Activated CD8-positive, alpha-beta memory T cell treated with anti-CD3 and anti-CD28 coated beads, Interleukin-2, amount 10 ng/mL, durations not matched to agents 7 days and 5 days (primary cell): ENCODE measurements at places on chromosomes 5 and 9.

- DNase-seq, result no peak
These were observed 234.5 kb downstream of the AOPEP start for GRCh38 chr9:94960964-94961363.

DNA sequence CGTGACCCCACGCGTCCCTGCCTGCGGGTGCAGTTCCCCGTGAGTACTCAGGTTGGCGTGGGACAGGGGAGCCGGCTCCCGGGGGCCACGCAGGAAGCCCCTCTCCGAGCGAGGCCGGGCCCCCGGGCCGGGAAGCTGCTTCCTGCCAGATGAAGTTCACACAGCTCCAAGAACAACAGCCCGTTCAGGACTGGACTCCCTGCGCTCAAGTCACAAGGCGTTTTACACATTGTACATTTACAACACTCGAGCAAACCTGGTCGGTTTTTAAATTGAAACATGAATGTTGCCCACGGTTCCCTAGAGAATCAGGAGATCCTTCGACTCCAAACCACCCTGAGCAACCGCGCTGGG is 22.4 kb downstream of the SLC9A3 start:
- no peak for DNase-seq

GRCh38 chr9:22617156-22617555 is 170.5 kb downstream of the DMRTA1 start:
- no peak for DNase-seq

GRCh38 chr9:124593651-124594058 is 86.5 kb upstream of the NR5A1 start:
- no peak for DNase-seq

DNA sequence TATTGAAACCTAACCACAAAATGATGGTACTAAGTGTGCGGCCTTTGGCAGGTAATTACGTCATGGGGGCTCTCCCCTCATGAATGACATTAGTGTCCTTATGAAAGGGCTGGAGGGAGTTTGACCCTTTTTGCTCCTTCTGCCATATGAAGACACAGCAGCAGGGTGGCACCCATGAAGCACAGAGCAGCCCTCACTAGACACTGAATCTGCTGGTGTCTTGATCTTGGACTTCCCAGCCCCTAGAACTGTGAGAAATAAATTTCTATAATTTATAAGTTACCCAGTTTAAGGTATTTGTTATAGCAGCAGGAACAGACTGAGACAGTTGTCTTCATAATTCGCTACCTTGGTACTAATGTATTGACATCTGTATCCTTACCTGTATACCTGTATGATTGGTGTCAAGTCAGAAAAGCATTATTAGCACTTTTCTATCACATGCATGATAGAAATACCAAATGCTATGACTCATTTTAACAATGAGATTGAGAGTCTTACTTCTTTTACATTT is 80.4 kb downstream of the GCNT4 start:
- DNase-seq, result no peak

DNA sequence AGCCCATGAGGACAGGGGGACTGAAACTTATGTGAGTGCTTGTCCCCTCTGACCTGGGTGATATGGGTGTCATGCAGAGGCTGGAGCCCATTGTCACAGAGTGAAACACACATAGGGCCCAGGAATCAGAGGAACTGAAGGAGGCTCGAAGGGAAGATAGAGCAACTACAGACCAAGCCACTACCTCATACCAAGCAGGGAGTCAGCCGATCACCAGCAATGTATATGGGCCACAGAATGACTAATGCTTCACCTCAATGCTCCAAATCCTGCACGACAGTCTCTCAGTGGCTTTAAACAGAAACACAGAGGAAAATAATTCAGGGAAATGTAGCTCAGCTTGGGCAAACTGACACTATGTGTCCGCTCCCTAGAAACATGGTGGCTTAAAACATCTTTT is 8.9 kb upstream of the FBXW11 start:
- peak; percentile 45 for DNase-seq

- DNase-seq, result no peak
These were observed 44.5 kb downstream of the ZNF608 start for GRCh38 chr5:124701873-124702425.

- DNase-seq, result no peak
These were observed 42.1 kb downstream of the ZNF366 start for GRCh38 chr5:72465066-72465465.

- no peak for DNase-seq
These were observed 5.7 kb downstream of the TBC1D2 start for GRCh38 chr9:98249771-98250170.

DNA sequence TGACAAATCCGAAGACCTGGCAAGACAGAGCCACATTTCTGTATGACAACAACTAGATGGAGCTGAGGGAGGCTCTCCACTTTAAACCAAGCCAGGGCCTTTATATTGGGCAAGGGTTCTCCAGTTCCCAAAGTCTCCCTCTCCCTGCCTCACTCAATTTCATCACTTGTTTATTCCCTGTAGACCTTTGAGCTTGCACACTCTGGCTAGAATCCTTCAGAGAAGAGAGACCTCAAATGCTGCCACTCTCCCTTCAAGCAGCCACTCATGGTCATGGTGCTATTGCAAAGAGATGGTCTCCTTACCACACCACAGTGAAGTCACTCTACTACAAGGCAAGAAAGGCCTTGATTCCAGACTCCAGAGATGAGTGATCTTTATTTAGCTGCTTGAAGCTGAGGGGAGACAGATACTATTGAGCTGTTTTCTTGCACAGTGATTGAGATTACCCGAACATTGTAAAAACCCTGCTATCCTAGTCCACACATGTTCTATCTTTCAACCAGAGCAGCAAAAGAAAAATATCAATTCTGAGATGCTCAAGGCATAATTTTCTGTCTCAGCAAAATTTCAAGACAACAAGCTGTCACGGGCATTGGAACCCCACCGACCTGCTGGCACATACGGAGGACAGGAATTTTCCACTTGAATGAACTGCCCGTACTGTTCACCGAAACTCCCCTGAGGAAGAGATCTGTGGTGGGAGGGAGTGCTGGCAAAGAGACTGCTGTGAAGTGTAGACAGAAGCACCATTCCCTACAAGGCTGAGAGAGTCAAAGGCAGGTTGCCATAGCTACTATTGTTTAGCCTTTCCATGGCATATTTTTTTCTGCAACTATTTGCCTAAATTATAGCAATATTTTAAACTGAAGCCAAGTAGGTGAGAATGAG is 81.1 kb downstream of the CDO1 start:
- DNase-seq, result no peak

GRCh38 chr9:33840381-33840780 is 23.4 kb downstream of the UBE2R2 start:
- DNase-seq, result no peak

DNA sequence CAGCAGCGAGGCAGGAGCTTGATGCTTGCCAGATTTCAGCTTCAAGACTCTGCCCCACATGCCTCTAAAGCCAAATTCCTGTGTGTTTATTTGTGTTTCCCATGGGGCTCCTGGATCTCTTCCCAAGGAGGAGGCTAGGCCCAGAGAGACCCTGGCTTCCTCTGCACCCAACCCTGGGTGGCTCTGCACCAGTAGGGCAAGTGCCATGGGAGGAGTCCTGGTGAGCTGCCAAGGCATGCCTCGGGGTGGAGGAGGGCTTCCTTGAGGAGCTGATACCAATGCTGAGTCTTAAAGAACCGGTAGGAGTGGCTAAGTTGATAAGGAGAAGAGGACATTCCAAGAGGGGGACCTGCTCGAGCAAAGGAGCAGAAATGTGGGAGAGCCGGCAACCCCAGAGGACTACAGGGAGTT is 6.8 kb upstream of the TIFAB start:
- no peak for DNase-seq

- DNase-seq, result no peak
These were observed 17.2 kb downstream of the MORN5 start for GRCh38 chr9:122176916-122177315.

DNA sequence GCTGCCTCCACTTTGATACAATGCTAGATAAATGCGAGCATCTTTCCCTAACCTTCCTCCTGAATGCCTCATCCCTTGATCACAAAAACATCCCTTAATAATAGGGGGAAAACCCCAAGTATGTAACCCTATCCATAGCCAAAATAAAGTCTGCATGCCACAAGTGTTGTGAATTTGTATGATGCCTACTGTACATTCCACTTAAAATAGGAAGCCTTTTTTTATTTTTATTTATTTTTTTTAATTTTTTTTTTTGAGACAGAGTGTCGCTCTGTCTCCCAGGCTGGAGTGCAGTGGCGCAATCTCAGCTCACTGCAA is 207.0 kb downstream of the AOPEP start:
- DNase-seq, result no peak

- no peak for DNase-seq
These were observed 94.7 kb downstream of the RXRA start for GRCh38 chr9:134420974-134421432.

DNA sequence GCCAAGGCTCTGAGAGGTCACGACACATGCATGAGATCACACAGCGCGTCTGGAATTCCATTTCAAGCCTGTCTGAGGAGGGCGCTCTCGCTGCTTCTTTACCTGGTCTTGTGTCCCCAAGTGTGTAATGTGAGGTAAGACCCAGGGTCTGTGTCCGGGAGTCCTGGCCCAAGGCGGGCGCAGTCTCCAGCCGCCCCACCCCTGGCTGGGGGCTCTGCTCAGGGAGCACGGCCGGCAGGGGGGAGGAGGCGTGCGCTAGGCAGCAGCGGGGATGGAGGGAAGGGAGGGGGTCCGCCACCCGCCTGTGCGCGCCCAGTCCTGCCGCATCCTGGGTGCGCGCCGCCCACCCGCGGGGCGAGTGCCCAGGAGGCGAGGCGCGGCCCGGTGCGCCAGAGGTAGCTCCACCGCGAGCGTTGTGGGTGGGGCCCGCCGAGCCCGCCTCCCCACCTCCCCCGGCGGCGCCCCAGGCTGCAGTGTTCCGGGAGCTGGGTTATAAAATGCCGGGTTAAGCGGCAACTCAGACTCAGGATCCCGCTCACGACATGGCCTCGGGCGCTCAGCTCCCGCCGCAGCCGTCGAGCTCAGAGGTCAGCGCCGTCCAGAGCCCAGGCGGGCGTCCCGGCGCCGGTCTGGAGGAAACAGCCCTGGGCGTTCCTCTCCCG is at the start of gene CCNI2:
Gene CCNI2 (plus strand): TSS at position 473 of the 662 bp plus-strand sequence. CDS start 70 bp downstream, at position 543.
- peak; percentile 73 for DNase-seq

DNA sequence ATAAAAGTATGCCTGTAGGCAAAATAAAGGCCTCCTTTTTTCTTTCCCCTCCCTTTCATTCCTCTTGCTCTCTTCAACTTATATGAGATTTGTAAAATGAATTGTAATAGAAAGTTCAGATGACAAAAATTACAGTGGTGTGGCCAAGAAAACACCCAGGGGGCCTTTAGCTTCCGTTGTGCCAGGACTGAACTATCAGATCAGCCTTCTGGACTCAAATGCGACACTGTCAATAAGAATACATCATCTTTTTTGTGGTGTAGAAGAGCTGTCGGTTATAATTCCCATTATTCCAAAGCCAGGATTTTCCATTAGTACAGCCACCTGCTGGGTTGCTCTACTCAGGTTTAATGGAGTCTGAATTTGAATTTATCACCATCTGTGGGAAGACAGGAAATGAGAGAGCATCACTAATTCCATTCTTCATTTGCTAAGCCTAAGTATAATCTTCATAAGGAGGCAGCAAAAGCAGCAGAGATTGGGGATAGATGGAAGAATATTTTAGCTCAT is 443.4 kb downstream of the ANXA1 start:
- DNase-seq, result no peak

- DNase-seq, result no peak
These were observed 25.0 kb upstream of the CAPSL start for GRCh38 chr5:35963381-35963843.

DNA sequence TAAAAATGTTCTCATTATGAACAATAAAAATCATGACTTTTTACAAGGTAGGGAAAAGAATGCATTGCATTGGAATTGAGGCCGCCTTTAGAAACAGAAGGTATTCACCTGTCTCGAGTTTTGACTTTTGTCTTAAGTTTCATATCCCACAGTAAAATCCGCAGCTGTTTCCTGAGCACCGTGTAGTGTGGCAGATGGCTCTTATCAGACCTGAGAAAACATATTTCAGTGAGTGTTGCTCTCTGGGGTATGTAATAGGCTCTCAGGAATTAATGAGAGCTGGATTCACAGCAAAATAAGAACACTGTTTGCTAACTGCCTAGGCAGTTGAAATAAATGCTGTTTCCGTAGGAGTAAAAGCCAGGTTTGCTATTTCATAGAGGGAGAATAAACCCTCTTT is 221.4 kb downstream of the CFAP90 start:
- DNase-seq, result no peak

GRCh38 chr9:19939734-19940278 is 151.0 kb upstream of the SLC24A2 start:
- DNase-seq, result no peak

DNA sequence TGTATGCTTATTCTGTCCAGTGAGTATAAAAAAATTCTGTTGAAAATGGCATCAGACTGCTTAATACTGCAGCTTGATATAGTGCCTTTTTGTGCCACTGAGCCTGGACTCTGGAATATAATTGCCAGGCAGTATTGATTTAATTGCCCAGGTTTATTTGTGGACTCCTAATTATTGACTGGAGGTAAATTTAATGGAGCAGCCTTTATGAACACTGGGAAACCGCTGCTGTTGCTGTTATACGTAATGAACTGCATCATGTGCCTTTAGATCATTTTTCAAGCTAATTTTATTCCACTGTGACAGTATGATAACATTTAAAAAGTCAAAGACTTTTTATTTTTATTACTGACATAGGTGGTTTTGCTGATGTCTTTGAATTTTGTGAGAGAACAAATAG is 90.2 kb upstream of the SH3GL2 start:
- no peak for DNase-seq

GRCh38 chr9:37379835-37380234 is 42.7 kb upstream of the GRHPR start:
- no peak for DNase-seq

- DNase-seq, result no peak
These were observed 760 bp downstream of the NPR3 start for GRCh38 chr5:32711681-32712480.

DNA sequence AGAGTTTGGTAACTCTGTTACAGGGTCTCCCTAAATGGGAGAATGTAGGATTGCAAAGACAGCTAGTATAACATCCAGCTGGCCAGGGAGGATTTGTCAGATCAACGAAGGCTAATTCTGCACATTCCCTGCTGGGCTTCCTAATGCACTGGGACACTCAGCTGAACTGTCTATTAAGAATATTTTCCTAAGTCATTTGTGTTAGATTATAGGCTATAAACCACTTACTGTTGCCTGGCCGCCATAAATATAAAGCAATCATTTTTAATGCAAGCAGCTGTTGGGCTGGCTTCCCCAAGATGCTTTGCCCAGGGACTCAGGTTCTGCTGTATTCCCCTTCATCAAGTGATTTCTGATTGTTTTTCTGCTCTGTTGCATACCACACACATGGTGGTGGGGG is 35.3 kb upstream of the SLIT3 start:
- no peak for DNase-seq

DNA sequence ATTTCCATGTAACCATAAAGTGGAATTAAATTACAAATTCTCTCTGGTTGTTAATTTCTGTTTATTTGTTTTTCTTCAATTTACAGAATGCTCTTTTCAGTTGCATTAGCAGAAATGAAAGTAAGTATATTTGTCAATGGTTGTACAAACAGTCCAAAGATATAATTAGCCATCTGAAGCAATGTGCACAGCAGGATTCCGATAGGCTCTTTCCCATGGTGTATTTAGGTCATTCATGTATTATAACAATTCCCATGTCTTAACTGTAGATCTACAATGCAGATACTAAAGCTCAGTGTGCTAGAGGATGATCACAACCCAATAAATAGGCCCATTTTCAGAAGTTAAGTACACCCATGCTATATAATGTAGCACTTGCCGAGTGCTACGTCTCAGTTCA is 43.8 kb downstream of the RECK start:
- DNase-seq, result no peak
